ENCODE measurements at places on chromosomes 5 and 9. TPM values are rescaled to one million over a fixed set of nuclear protein-coding genes. Genes with fewer than 3 reads are reported as not detected.

The TMEM141 gene
- 53.5 TPM for total RNA-seq

DNA sequence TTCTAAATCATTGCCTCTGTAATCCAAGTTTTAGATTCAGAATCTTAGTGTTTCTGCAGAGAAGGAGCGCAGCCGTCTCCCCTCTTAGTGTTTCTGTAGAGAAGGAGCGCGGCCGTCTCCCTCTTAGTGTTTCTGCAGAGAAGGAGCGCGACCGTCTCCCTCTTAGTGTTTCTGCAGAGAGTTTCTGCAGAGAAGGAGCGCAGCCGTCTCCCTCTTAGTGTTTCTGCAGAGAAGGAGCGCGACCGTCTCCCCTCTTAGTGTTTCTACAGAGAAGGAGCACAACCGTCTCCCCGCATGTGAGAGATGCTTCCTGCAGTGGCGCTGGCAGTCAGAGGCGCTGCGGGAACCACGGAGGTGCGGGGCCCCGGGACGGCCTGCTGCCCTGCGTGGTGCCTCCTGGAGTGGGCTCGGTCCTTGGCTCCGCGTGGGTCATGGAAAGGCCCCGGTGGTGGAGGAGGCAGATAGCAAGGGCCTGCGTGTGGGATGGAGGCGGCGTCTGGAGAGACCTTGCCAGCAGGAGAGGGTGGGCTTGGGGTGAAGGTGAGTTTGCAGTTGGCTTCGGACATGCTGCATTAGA is 10.9 kb downstream of the CEP72 start:
- DNase-seq, result no peak

DNA sequence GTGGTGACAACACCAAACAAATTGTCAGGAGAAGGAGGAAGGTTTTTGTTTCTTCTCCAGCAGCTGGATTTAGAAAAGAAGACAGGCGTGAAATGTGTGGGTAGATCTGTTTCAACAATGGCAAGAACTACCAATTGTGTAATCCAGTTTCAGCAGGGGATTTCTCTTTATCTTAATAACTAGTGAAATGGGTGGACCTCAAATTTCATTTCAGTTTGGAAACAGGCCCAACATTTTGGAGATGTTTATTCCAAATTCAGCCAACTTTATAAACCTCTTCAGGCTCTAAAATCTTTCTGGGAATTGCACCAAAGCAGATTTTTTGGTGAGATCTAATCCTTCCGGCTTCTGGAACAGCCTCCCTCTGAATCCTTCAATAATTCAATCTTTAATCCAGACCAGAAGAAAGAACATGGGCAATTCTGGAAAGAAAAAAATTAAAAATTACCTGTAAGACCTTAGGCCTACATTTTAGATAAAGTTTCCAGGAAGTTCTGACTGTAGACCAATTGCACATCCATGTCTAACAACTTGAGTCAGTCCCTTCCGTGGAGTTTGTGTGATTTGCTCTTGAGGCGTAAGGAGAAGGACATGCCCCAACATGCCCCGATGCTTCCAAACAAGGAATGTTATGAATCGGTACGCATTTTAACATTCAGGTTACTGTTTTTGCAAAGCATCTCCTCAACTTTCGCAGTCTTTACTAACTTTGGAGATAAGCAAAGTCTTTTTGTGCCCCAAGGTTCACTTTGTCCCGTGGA is 423.6 kb downstream of the IRX1 start:
- DNase-seq, result no peak

The FOXE1 gene
- total RNA-seq, result 0.82 TPM

DNA sequence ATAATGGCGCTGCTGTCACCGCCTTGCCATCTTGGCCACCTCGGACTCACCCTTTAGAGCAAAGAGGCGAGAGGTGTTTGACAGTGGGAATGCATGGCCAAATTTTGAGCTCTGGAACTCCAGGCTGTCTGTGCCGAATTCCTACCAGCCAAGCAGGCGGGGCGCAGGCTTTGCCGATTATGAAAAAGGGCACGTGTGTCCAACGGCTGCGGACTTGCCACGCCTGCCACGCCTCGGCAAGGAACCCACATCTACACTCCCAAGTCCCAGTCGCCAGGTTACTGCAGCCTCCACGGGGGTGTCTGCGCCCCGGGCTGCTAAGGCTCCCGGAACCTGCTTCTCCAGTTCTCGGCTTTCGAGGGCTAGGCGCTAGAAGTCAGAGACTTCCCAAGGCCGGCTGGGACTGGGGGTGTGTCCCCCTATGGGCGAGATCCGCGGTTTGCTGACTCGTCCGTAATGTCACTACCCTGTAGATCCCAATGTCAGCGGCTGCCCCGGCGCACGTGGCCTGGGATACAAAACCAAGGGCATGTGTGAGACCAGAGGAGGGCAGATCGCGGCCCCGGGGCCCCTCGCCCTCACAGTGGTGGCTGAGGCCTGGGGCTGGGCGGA is 2.8 kb downstream of the NPR3 start:
- no peak for DNase-seq

Measured in Panc1 (cell line).